Stimulated activated naive B cell treated with anti-CD40 and anti-IgM and Interleukin-4, amounts not matched to agents 10 μg/mL and 1 μg/mL and 100 μg/mL, for 72 hours (primary cell): ENCODE measurements at places on chromosomes 12 and 14.

DNA sequence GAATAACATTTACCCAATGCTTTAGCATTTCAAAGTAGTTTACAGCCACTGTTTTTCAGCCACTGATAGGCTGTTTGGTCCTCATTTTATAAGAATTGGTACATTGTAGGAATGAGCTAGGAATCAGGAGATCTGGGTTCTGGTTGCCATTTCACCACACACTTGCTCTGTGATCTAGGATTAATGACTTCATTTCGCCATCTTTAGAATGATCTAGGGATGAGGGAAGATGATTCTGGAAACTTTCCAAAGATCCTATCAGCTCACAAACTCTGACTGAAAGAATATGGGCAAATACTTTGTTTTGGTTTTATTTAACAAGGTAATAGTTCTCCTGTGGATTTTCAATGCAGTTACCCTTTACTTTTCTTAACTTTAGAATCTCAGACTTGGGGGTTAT lies 155.0 kb downstream of the GCH1 start:
- no peak for DNase-seq

GRCh38 chr14:75827331-75827730 lies 154.5 kb downstream of the TGFB3 start:
- no peak for DNase-seq

GRCh38 chr12:38711054-38711453 lies 194.3 kb downstream of the CPNE8 start:
- no peak for DNase-seq

DNA sequence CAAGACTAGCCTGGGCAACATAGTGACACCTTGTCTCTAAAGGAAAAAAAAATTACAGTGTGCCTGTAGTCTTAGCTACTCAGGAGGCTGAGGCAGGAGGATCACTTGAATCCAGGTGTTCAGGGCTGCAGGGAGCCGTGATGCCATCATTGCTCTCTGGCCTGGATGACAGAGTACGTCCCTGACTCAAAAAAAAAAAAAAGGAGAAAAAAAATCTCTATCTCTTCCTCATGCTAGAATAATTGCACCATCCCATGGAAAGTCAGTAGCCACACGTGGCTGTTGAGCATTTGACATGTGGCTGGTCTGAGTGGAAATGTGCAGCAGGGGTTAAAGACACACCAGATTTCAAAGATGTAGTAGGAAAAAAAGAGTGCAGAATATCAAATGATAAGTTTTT lies 3.8 kb downstream of the RILPL1 start:
- DNase-seq: no peak

GRCh38 chr12:52149182-52149641 lies 42.6 kb downstream of the KRT80 start:
- no peak for DNase-seq

- no peak for DNase-seq
These were observed 169.3 kb downstream of the KTN1 start for GRCh38 chr14:55749201-55749812.

DNA sequence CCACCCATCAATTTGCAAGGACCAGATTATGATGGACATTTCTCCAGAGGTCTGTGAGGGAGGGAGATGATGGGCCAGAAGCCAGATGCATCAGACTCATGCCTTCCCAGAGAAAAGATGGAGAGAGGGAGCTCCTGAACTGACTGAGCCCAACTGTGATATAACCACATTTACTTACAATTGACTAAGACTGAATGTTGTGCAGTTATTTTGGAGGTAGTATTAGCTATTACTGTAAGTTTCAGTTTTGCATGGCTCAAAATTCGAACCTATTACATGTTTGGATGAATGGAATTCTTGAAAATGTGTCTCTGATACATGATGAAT lies 211.1 kb upstream of the SFSWAP start:
- DNase-seq: no peak

- DNase-seq: no peak
These were observed 32.2 kb upstream of the KTN1 start for GRCh38 chr14:55547650-55548315.

- no peak for DNase-seq
These were observed 915.2 kb downstream of the SLC6A15 start for GRCh38 chr12:83997423-83997822.

GRCh38 chr12:82593901-82594396 lies 92.8 kb upstream of the TMTC2 start:
- no peak for DNase-seq

- DNase-seq: no peak
These were observed 19.3 kb upstream of the ST8SIA1 start for GRCh38 chr12:22353615-22354325.

DNA sequence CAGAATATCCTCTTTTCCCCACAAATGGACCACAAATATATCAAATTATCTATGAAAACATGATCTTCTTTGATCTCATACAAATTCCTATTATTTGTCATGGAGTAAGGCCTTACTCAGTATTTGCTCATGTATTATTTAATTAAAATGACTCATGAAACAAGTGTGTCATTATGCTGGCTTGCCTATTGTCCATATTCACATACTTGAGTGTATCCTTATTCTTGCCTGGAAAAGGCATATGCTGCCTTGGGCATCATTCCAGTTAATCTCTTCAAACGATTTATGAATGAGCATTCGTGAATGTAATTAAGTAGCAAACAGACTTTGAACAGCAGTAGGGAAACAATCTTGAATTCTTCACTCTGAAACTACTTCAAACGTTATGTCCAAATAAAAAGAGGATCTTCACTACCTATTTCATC lies 22.6 kb upstream of the SNRPF start:
- no peak for DNase-seq

- no peak for DNase-seq
These were observed 114.1 kb upstream of the PWP1 start for GRCh38 chr12:107571492-107571891.

DNA sequence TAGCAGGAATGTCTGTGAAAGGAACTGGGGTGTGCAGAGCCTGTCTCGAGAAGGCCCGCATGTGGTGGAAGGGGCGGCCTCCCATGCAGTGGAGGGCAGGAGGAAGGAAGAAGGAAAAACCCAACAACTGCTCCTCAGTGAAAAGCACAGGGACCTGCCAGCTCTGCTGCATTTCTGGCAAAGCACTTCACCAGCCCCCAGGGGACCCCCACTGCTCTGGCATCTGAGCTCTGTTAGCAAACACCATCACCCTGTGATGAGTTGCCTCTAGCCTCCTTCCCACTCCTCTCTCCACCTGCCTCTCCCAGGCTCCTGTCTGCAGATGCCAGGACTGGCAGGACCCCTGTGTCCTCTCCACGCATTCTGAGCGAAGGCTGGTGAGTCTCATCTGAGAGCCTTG lies 69.0 kb upstream of the DDX11 start:
- DNase-seq: no peak

DNA sequence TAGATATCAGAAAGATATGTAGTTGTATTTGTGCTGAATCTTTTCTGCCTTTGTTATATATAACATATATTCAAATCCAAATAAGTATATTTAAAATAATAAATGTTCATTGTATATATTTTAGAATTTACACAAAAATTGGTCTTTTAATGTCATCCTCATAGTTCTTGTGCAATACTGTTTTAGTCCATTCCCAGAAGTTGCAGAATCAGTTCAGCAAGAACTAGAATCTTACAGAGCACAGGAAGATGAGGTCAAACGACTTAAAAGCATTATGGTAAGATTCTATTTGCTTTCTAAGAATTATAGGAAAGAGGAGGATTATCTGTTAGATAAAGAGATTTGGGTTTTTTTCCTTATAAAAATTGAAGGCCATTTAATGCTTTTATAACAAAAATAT lies 51.0 kb downstream of the SCFD1 start:
- no peak for DNase-seq

- no peak for DNase-seq
These were observed 220.7 kb upstream of the GRIP1 start for GRCh38 chr12:66899588-66899987.

DNA sequence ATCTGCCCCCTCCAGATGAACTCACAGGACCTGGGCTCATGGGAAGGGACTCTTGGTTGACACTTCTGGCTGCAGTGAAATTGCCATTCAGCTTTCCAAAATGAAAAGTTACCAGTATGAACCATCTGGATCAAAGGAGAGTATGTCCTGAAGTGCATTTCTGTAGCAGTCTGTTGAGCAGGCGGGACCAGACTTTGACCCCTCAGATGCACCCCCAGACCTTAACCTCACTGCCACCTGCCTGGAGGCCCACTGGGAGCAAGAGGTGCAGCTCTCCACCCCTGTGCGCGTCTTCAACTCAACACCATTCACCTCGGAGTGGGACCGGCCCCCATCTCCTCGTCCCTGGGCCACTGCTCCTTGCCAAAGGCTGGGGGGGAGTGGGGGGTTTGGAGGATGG lies 55.0 kb downstream of the MOK start:
- no peak for DNase-seq

DNA sequence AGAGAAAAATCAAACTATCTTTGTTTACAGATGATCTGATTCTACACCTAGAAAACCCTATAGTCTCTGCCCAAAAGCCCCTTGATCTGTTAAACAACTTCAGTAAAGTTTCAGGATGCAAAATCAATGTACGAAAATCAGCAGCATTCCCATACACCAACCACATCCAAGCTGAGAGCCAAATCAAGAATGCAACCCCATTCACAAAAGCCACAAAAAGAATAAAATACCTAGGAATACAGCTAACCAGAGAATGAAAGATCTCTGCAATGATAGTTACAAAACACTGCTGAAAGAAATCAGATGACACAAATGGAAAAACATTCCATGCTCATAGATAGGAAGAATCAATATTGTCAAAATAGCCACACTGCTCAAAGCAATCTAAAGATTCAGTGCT lies 265.7 kb downstream of the AEBP2 start:
- DNase-seq: no peak

DNA sequence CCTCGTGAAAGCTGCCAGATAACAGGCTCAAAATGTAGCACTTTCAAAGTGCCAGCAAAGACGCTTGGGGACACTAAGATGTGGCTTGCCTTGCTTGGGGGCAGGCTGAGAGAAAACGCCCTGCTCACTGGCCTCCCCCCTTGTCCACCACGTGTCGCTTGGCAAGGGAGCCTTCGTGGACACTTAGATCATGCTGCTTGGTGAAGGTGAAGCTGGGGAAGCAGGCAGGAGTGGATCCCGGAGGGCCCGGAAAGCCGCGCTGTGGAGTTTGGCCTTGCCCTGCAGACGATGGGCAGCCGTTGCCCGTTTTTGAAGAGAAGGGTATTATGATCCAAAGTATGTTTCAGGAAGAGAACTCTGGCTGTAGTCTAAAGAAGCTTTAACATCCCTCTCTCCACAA lies 53.4 kb upstream of the BDKRB2 start:
- no peak for DNase-seq

DNA sequence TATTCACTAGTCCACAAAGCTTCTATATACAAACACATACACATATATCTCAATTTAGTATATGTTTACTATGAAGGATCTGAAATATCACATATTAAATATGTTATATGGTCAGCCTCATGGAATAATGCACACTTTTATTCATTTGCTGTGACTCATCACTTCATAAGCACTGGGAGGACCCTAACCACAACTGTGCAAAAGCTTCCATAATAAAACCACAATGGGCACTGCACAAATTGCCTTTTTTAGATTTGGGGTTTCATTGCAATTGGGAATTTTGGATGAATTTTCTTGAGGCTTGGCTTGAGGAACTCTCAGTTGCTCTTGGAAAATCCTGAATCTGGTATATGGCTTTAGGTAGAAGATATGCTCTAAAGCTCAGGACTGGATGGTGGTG lies 399.4 kb downstream of the C12orf75 start:
- DNase-seq: no peak

GRCh38 chr12:26283617-26284016 lies 88.2 kb downstream of the SSPN start:
- DNase-seq: no peak

DNA sequence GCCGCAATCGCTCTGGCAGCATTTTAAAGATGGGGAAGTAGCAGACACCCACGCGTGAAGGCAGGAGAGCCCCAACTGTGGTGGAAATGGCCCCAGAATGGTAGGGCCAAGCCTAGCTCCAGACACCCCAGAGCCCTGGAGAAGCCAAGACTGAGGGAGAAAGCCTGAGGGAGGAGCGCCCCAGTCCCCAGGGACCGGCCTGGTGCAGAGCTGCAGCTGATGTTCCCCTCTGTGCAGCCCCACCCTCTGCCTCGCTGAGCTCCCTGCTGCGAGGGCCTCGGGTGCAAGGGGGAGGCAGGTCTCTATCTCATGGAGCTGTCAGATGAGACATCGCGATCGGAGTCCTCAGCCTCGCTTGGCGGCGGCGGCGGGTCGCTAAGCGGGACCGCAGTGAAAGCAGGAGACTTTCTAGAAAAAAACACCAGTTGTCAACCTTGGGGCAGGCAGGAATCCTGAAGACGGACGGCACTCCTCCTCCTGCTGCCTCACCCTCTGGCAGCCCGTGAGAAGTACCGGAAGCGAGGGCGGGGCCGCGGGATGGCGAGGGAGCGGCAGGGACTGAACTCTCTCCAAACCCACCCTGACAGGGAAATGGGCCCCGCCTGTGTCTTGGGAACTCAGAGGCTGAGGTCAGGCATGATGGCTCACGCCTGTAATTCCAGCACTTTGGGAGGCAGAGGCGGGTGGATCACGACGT lies 6.0 kb downstream of the GAPDH start:
- no peak for DNase-seq

GRCh38 chr12:56987011-56987410 lies 19.3 kb downstream of the ZBTB39 start:
- DNase-seq: no peak

DNA sequence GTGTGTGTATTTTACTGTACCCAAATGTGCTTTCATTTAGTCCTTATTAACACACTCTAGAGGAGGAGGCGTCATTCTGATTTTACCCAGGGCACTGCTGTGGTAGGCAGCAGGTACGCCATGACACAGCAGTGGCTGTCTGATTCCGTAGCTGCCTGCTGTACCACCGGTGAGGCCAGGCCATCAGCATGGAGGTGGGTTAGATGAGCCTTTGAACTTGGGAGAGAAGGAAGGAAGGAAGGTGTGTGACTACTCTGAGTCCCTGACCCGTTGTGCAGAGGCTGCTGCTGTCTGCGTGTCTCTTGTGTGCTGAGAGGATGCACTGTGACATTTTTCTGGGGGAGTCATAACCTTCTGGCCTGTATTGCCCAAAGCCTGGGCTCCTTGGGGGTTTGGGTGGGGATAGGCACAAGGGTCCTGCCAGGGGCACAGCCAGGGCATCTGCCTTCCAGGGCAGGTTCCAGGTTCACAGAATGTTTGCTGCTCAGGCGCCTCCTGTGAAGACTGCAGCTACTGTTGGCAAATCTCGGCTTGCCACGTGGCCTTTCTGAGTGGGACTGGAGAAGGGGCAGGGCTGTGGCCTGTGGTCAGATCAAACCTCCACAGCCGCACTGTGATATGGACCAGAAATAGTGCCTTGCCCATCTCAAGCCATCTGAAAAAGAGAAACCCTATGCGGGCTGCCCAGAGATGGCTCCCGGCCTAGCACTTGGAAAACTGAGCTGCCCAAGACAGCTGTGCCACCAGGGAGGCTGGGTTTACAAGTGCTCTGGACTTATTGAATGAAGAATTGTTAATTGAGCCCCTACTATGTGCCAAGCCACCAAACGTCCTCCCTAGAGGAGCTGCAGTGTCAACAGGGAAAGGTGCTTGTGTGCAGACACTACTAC lies 47.1 kb downstream of the MLXIP start:
- no peak for DNase-seq

- DNase-seq: no peak
These were observed 374.3 kb upstream of the CCDC196 start for GRCh38 chr14:66111891-66112290.

GRCh38 chr14:84454114-84454513 lies 1075.8 kb upstream of the FLRT2 start:
- no peak for DNase-seq

GRCh38 chr12:80565271-80565670 lies 121.2 kb downstream of the PTPRQ start:
- no peak for DNase-seq
